Pericardium fibroblast (primary cell): ENCODE measurements at places on chromosomes 4 and X. TPM values are rescaled to one million over a fixed set of nuclear protein-coding genes. Genes with fewer than 3 reads are reported as not detected.

Gene ZNF157
- not detected in 2 replicates for total RNA-seq

Gene ALB
- not detected in 2 replicates for total RNA-seq

Gene UGT2B15
- total RNA-seq = not detected in 2 replicates

Gene HSFX4
- not detected in 2 replicates for total RNA-seq

Gene PPBP
- total RNA-seq = not detected in 2 replicates

Gene ASMT
- total RNA-seq = not detected in 2 replicates

Gene DACH2
- not detected in 2 replicates for total RNA-seq

Gene CXCR3
- total RNA-seq = not detected in 2 replicates
